ENCODE measurements at places on chromosomes 2 and 18.
A peak's percentile ranks its signal among the peaks of the same experiment; 100 is the strongest.

DNA sequence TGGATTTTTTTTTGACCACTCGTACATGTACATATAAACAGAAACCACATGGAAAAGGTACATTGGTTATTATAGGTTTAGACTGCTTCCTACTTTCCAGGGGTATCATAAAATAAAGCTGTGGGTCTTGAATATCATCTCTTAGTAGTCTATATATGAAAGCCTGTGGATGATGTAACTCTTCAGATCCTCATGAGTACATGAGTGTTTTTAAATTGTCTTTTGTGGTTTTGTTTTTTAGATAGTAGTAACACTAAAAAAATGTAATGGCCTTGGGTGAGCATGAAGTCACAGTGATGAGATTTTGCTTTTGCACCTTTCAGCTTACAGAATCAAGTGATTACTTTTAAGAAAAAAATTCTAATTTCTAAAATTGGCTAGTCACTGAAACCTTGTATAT lies 80.2 kb downstream of the RAB3GAP1 start:
- no peak for DNase-seq

DNA sequence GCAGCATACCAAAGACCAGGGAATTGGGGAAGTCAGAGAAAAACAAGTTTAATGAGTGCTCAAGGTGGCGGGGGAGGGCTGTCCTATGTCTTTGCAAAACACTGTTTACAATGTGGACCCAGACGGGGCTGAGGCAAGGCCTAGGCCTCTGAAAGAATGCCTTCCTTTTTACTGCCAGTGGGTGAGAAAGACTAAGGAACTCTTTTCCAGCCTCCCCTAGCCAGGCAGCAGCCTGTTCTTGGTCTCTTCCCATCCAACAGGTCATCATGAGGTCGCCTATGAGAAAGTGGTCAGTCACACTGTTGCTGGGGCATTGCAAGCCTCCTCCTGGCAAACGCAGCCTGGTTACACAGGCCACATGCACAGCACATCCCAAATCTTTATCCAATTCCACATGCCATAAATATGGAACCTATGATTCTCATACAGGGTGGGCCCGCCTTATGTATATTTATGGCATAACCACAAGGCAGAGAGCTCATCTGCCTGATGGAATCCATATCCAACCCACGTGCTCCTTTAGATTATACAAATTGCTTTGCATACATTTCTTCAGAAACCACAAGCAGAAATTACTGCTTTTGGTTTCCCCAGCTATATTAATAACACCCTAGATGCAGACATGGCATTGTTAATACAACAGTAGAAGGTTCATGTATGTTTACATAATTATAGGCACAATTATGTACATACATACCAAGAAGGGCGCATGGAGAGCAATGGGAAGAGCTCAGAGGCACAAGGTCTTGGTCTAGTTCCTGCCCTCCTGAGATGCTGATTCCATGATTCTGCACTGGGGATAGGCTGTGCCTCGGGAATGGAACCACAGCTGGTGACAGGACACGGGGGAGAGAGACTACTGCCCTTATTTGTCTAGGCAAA lies 48.6 kb downstream of the NRP2 start:
- DNase-seq, result no peak

- no peak for DNase-seq
Measured at GRCh38 chr2:146260551-146260950, 1584.3 kb upstream of the ACVR2A start.

- peak; percentile 83 for DNase-seq
Measured at GRCh38 chr2:109510136-109511028, 103.4 kb downstream of the SEPTIN10 start.

DNA sequence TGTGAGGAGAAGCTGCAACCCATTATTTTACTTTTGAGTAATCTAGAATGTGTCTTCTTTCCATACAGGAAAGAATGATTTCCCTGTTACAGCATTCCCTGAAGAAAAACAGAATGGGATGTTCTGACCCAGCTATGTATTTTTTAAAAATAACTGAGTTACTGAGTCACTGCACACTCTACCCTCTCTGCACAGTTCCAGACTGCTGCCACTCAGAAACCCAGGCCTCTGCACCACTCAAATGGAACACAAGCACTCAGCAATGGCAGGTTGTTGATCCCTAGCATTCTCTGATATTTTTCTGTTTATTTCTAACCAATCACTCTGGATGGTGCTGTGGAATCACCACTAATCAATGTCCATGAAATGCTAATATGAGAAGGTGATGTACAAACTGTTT lies 1300.0 kb upstream of the FAM98A start:
- DNase-seq, result no peak

DNA sequence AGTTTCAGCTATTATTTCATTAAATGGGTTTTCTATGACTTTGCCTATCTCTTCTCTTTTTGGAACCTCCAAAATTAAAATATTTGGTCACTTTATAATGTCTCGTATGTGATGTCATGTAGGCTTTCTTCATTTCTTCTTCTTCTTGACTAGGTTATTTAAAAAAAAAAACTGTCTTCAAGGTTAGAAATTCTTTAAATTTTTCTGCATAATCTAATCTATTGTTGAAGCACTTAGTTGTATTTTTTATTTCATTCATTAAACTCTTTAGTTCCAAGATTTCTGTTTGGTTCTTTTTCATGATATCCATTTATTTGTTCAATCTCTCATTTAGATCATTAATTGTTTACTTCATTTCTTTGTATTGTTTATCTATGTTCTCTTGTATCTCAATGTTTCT lies 43.8 kb upstream of the ROCK1 start:
- no peak for DNase-seq

DNA sequence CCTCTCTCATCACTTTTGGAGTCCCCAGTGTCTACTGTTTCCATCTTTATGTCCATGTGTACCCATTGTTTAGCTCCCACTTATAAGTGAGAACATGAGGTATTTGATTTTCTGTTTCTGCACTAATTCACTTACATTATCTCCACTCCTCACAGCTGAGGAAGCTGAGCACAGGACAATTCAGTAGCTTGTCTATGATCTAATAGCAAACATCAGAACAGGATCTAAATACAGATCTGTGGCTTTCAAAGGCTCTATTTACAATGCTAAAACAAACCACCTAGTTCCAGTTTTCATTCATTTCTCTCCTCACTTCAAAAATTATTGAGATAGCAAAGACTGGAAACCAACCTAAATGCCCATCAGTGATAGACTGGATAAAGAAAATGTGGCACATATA lies 52.0 kb upstream of the DDX18 start:
- DNase-seq, result no peak

- DNase-seq, result no peak
Measured at GRCh38 chr2:214378455-214379103, 32.3 kb upstream of the VWC2L start.

DNA sequence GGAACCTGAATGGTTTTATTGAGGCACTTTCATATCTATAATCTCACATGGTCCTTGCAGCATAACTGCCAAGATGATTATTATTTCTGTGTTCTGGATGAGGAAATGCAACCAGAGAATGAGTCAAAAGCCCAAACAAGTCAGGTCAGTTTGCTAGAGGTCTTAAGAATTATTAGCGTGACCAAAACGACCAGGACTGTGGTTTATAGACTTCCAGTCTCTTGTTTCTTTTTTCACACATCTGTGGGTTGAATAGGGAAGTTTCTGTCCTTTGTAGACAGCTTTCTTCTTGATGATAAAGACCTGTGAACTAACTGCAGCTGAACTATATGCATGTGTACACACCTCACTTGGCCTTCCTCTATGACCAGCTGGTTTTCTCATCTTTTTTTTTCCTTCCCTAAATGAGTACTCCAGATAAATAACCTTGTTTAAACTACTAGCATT lies 13.9 kb downstream of the ADAM23 start:
- DNase-seq, result no peak

DNA sequence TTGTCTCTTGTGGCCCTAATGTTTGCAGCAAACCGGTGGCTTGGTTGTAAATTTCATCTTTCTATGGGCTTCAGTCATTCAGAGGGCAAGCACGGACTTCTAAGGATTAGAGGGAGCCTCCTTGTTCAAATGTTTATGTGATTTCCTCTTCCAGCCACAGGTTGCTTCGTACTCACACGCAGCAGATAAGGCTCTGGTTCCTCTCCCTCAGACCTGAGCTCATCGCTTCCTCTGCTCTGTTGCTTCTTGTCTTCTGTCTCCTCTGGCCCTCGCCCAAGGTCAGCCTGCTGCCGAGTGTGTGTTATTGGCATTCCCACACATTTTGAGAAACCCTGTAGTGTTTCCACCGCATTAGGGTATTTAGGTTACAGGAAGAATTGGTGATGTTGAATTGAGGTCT lies 44.0 kb downstream of the MYL12B start:
- no peak for DNase-seq

DNA sequence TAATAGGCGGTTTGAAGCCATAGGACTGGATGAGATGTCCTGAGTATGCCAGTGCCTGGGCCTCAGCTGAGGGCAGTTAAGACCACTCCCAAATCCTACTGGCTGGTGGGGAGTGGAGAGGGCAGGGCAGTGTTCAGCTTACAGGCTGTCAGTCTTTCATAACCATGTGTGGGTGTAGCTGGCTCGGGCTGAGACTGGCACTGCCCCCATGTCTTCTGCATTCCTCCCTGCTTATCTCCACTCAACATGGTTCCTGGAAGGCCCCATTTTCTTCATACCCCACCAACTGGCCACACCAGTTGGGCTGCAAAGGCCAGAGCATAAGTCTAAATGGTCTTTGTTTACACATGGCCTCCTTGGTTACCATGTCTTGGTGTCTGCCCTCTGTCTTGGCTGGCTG lies 17.2 kb upstream of the IL37 start:
- no peak for DNase-seq

- DNase-seq, result no peak
Measured at GRCh38 chr2:25328152-25329085, 13.3 kb downstream of the DNMT3A start.

- no peak for DNase-seq
Measured at GRCh38 chr18:24068945-24069693, 54.6 kb downstream of the TTC39C start.

GRCh38 chr2:211349031-211349430 lies 792.6 kb downstream of the CPS1 start:
- no peak for DNase-seq

DNA sequence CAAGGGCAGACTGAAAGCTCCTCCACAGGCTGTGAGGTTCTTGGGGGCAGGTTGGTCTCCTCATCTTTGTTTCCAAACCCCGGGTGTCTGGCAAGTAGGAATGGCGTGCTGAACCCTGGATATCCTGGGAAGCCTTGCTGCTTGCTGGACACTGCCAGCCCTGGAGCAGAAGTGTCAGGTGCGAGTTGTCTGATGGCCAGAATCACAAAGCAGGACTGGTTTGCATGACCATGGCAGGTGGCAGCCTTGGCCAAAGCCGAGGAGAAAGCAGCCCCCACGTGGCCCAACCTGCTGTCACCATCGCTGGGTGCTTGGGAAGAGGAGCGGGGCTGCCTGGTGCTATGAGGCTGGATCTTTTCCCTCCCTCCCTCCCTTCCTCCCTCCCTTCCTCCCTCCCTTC lies 309.5 kb upstream of the HS6ST1 start:
- DNase-seq, result peak; percentile 54

- DNase-seq, result no peak
Measured at GRCh38 chr2:55056024-55056521, 5.8 kb upstream of the RTN4 start.

GRCh38 chr18:48613589-48614404 lies 75.0 kb downstream of the CTIF start:
- DNase-seq, result no peak

DNA sequence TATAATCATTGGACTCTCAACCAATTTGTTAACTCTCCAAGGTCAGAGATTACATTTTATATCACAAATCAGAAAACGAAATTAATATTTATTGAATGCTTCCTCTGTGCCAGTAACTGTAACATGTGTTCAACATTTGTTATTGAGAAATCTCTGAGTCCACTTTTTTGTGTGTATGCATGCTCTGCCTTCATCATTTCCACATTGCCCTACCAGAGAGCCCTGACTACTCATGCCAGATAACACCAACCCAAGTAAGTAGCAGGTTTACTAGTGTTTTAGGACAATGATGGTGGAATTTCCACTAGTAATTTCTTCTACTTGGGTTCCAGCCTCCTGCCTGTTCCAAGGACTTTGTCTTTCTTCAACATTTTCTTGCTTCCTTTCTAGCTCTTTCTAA lies 14.2 kb upstream of the FAP start:
- no peak for DNase-seq

DNA sequence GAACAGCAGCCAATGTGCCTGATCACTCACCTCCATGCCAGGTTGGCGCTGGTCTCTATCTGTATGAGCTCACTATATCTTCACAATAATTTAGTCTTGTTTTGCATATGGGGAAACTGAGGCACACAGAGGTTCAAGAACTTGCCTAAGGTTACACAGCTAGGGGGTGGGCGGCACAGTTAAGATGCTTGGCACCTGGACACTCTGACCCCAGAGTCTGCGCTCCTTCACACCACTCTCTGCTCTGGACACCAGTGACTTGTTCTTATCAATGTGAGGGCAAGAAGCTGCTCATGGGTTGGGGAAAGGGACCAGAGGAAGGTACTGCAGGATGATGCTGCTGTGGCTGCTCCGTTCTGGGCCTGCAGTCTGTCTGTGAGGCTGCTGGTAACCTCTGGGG lies 27.1 kb downstream of the FBLN7 start:
- DNase-seq, result peak; percentile 34

DNA sequence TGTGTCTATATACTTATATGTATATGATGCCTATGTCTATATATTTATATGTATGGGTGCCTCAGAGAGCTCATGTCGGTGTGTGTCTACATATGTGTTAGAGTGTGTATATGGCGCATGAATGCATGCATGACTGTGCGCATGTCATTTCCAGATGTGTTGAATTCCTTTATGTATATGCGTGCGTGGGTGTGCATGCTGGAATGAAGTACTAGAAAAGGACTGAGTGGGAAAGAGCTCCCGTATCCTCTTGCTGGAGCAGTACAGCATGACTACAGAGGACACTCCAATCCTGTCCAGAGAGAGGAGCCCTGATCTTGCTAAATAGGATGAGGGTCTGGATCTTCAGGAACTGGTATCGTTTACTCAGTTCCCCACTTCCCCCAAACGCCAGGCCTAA lies 56.8 kb upstream of the LRPPRC start:
- no peak for DNase-seq

GRCh38 chr2:240191001-240191400 lies 50.5 kb upstream of the OTOS start:
- DNase-seq, result peak; percentile 57

GRCh38 chr2:212547716-212548454 lies 9.3 kb upstream of the ERBB4 start:
- no peak for DNase-seq

GRCh38 chr2:30686000-30686399 lies 121.2 kb downstream of the CAPN13 start:
- DNase-seq, result no peak

DNA sequence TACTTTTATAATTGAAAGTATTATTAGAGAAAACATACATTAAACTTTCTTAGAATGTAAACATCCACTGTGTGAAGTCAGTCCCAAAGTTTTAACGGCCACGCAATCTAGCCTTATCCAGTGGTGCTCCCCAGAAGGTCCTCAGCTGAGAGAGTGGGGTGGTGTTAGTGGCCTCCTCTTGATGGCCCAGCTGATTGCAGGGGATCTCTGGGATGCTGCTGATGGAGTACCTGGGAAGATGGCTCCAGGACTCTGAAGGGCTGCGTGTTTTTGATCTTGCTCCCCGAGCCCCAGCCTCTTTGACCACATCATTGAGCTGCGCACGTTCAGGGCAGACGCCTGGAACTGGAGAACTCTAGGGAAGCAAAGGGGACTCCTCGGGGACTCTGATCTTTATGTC lies 181.4 kb downstream of the FAM210A start:
- no peak for DNase-seq
